ENCODE measurements at places on chromosomes 16 and 17. TPM values are rescaled to one million over a fixed set of nuclear protein-coding genes. Genes with fewer than 3 reads are reported as not detected.

- DNase-seq: no peak
Observed at GRCh38 chr17:78716292-78716691, 65.8 kb downstream of the CYTH1 start.

DNA sequence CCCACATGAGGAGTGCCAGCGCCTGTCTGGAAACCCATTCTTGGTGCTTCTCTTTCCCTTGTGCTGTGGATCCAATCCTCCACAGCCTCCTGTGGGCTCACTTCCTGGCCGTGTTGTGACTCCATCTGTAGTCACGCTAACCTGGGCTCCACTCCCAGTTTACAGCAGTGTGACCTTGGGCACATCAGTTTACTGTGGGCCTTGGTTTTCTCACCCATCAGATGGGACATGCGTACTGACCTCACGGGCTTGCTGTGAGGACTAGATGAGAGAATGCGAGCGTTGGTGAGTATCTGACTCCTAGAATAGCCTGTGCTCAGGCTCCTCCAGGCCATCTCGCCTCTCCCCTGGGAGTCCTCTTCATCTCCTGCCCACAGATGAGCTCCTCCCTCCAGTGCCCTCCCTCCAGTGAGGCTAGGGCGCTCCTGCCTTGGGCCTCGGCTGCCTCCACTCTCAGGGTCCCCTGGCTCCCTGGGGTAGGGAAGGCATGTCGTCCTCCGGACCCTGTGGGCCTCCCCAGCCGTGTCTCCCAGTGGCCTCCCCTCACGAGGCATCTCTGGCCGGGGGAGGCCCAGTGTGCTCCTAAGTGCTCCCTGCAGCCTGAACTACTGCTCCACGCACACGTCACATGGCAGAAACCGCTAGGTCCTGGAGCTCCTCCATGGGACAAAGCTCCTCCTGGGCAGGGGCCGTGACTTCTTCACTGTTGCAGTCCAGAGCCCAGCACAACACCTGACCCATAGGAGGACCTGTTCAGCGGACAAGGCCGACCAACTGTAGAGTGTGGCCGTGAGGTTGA is 5.2 kb upstream of the FOXJ1 start:
- DNase-seq: no peak

DNA sequence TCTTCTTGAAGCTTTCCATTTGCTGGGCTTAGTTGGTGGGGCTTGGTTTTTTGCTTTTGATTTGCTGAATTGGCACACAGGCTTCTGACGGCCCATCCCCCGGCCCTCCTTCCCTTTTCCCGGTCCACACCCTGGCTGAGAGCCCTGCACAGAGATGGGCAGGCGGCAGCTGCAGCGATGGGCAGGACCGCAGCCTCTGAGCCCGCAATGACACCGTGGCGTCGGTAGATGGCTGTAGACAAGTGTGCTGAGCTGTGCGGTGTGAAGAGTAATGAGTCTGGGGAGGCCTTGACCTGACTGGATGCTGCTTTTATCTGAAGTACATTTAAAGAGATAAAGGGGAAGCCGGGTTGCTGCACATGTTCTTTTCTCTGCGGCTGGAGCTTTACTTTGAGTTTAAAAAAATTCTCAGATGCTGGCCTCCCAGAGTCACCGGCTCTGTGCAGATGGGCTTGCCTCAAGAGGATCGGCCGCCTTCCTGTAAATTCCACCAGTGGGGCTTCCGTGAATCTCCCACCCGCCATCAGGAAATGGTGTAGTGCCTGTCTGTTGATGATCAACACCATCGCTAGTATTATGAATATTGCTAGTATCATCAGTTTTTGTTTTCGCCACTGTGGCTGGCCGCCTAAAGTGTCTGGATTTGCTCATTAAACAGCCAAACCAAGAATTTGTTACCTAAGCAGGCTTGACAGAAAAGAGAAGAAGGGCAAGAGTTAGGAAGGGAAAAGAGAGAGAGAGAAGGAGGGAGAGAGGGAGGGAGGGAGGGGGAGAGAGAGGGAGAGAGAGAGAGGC is 245.6 kb upstream of the RBFOX1 start:
- no peak for DNase-seq

DNA sequence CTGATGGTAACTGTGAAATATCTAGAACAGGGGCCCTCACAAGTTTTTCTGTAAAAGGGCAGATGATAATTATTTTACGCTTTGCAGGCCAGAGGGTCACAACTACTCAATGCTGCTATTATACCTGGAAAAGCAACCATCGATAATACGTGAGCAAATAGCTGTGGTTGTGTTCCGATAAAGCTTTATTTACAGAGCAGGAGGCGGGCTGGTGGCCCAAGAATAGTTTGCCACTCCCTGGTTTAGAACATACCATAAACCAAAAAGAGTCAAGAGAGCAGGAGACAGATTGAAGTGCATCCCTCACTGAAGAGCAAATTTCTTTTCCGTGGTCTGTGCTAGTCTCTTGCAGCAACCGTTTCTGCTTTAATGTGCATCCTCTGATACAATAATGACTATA is 77.9 kb upstream of the DYNLRB2 start:
- DNase-seq: no peak

DNA sequence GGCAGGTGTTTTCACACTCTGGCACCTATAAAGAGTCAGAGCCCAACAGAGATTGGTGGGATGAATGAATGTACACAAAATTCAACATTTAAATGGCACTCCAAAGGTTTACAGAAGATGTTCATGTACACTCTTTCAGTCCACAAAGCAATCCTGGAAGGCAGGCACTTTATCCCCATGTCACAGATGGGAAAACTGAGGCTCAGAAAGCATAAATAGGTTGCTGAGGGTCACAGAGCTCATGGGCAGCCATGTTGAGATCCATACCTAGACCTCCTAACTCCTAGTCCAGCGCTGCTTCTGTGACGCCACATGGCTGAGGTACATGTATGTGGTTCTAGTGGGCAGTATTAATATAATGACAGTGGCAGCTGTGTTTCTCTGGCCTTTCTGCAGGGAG is 157.7 kb upstream of the LHX1 start:
- DNase-seq: no peak

DNA sequence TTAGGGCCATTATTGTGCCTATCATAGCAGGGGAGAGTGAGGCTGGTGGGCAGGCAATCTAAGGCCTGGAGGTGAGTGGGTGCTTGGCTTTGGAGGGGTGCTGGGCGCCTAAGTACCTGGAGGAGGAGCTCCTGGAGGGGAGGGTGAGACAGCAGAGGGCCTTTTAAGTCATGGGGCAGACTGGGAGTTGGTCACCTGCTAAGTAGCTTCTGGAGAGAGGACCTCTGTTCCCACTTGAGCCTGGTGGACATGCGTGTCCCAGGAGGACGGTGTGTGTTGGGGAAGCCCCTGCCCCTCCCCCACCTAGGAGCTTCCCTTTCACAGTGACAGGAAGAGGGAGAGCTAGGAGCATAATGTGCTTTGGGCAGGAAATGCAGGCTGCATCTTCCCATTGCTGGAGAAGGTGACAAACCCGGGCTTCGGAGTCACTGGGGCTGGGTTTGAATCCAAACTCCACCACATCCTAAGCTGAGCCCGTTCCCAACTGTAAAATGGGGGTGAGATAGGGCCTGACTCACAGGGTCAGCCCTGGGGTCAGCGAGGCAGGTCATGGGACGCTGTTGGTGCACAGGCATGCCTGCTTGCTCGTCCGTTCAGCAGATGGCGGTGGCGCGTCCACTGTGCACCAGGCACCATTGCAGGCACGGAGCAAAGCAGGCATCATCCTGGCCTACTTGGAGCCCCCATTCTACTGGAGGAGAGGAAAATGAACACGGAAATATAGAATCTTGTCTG is 37.9 kb downstream of the CMIP start:
- DNase-seq: no peak

Gene THRA
- 4.2 TPM for total RNA-seq

DNA sequence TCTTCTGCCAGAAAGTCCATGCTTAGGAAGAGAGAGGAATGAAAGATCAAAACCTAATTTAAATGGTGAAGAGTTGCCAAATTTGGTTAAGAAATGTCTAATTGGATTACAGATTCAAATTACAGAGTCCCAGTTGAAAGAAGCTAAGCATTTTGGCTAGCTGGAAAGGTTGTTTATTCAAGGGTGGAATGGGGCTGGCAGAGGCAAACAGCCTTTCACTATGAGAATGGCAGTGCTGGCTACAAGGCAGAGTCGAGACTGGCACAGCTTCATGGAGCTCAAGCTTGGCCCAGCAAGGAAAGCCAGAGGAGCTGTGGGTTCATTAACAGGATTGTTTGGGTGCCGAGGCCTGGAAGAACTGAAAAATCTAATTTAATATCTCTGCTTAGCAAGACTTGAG is 13.6 kb downstream of the MAP3K3 start:
- DNase-seq: no peak

DNA sequence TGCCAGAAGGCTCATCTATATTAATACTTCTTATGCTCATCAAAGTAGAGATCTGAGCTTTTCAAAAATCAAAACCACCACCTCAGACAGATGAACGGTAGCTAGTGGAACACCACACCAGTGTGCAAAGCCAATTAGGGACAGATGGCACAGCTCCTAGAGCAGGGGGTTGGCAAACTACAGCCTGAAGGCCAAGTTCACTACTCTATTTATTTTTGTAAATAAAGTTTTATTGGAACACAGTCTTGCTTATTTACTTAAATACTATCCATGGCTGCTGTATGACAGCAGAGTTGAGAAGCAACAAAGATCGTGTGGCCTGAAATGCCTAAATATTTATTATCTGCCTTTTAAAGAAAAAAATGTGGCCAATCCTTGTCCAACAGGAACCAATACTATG is 56.8 kb downstream of the AMFR start:
- no peak for DNase-seq

Gene CCDC200
- total RNA-seq: not detected

Gene CCL4L2
- total RNA-seq: not detected

Gene ESRP2
- 49.0 TPM for total RNA-seq

Gene CARD14
- 8.7 TPM for total RNA-seq

GRCh38 chr16:63067141-63067540 is 1030.9 kb upstream of the CDH8 start:
- no peak for DNase-seq

- no peak for DNase-seq
Observed at GRCh38 chr17:15378243-15378642, 36.8 kb upstream of the TEKT3 start.

Gene CDK5R1
- 5.5 TPM for total RNA-seq

Gene PIK3R6
- not detected for total RNA-seq

DNA sequence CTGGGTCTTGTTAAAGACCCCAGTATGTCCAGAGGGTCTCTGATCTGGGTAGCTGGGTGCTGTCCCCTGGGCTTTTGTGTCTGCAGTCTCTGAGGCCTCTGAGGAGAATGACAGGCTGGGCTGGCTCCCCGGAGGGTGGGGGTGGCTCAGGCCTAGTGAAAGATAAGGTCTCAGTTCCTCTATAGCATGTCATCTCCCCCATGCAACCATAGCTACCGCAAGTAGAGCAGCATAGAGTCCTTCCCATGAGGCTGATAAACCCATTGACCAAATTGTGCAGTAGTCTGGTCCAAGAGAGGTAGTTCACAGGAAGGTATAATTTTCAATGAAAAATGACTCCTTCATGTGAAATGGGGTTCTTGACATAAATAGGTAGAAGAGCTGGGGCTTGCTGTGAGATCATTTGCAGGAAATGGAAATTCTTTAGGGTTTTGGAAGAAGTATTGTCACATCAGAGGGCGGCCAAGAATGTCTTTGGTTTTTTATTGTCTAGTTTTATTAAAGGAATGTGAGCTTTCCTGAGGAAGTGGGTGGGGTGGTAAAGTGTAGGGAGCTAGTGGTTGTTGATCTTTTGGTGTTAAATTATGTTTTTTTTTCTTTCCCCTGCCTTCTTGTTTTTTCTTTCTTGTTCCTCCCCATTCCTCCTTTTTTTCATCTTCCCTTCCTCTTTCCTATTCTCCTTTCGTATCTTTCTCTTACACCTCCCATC is 21.0 kb downstream of the SLC7A6OS start:
- DNase-seq: no peak

- no peak for DNase-seq
Observed at GRCh38 chr17:74780443-74781238, 4.5 kb upstream of the NAT9 start.

All from bronchial epithelial cell (primary cell).